ENCODE measurements at places on chromosomes 1 and 21.

DNA sequence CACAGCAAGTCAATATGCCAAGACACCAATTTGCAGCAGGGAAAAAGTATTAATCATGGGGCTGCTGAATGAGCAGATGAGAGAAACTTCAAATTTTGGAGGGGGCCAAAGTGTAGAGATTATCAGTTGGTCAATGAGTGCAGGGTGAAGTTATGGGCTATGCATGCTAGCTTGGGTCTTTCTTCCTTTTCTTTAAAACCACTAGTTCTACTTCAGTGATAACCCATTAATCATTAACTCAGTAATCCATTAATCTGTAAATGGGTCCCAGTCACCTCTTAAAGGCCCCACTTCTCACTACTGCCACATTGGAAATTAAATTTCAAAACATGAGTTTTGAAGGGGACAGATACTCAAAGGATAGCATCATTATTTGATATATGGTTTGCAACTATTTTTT lies 688.6 kb upstream of the ADGRL4 start:
- DNase-seq, result no peak

- DNase-seq, result no peak
Observed at GRCh38 chr1:21793104-21793503, 10.2 kb upstream of the USP48 start.

DNA sequence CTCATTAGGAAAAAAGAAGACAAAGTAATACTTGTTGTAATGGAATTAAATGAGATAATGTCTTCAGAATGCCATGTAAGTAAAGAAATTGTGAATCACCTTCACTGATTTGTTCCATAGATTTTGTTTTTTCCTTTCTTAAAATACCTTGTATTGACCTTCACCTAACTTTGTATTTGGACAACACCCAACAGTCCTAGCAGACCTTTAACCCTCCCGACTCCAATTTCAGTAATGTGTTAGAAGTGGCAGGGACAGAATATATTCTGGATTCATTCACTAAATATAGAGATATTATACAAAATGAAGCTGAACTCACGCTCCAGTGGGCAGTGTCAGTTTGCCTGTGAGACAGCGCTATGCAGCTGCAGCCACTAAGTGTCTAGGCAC lies 57.9 kb downstream of the UCK2 start:
- DNase-seq, result no peak

- DNase-seq, result no peak
Observed at GRCh38 chr1:116886291-116886878, 23.3 kb upstream of the PTGFRN start.

DNA sequence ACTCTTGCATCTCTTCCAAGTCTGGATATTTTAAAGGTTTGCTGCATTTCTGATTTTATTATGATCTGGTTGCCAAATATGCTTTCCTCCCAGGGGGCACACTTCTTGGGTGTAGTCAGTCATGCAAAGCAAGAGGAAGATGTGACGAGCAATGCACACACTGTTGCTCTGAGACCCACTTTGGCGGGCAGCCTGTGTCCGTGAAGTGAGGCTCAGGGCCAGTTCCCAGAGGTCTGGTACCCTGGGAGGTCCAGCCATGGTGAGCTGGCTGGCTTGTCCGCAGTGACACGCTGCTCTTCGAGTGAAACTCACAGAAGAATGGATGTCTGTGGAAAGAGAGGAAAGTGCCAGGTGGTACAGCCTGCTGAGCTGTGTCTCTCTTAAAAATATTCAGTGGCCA lies 52.8 kb upstream of the EDN2 start:
- no peak for DNase-seq

DNA sequence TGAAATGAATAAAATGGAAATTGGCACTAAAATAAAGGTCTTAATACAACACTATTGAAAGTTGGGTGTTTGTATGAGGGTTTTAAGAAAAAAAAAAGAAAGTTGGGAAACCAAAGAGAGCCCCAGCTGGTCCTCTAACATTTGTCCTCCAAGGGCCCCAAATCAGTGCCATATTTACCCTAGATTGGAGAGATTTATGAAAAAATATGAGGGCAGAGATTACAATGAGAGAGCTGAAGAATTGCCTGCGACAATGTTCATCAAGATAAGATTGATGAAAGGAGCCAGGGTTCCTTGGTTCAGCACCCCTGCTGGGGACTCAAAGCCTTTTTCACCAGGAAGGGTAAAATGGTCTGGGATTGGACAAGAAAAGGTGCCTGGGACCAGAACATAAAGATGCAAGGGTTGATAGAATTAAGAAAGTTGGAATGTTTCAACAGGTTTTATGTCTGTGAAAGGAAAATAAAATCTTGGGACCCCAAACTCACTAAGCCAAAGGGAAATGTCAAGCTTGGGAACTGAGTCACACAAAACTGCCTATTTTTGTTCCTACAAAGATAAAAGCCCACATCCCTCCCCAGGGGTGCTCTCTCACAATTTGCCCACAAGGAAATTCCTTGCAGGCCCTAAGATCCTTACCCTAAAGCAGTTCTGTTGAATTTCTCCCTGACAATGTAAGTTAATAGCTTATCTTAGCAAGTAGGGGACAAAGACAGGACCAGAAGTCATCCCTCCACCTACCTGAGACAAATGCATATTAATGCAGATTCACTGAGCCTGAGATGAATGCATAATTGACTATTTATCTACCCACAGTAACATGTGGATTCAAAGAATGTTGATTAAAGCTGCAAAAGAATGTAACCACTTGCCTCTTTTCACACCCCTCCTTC lies 26.8 kb downstream of the CBR1 start:
- DNase-seq, result no peak

DNA sequence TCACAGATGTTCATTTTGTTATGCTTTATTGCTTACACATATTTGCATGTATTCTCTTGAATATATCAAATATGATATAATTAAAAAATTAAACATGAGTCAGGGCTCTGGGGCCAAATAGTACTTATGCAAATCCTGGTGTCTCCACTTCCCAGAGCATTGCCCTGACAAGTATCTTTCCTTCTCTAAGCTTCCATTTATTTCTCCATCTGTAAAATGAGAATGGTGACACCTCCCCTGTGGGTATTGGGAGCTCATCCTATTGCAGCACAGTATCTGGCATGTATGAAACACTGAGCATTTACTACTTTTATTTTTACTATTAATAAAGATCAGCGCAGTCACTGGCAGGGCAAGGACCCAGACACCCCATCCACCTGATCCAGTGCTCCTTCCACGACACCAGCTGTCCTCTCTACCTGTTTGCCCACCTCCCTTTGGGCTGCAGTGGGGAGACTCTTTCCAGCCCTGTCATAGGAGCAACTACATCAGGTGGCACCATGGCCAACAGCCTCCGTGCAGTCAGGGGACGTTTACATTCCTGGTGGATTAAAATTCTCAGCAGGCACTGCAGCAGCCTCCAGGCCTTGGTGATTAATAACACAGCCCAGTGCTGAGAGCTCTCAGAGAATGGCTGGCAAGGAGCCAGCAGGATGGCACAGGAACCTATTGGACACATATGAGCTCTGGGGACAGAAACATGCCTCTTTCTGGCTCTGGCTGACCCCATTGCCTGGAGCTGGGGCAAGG lies 113.0 kb downstream of the DMRTB1 start:
- peak; percentile 46 for DNase-seq

- no peak for DNase-seq
Observed at GRCh38 chr1:15095496-15095875, 58.1 kb upstream of the TMEM51 start.

- no peak for DNase-seq
Observed at GRCh38 chr1:107213225-107213624, 72.4 kb downstream of the NTNG1 start.

GRCh38 chr1:181390410-181391077 lies 92.8 kb upstream of the CACNA1E start:
- no peak for DNase-seq

DNA sequence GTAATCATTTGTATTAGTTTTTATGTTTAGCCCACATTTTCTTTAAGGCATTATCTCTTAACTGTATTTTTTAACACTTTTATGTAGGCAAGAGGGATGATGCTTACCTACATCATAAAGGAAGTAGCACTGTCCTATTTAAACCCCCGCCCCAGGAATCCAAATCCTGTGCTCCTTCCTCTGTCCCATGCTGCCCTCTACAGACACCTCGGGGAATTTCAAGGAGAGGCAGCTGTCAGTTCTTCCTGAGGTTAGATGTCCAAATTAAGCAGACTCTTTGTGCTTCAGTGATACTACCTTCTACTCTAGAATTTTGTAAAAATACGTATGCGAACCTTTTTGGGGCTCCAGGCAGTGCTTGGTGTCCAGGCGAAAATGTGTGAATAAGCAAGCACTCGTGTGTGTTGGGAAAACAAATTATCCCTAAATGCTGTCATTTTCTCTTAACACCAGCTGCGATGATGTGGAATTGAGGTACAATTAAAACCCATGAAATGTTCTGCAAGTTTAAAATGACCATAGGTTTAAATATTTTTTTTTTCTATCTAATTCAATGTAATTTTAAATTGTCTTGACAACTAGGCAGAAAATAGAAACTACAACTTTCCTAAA lies 19.2 kb downstream of the CRCT1 start:
- DNase-seq, result peak; percentile 60

GRCh38 chr1:247008406-247008799 lies 546 bp upstream of the ZNF695 start:
- DNase-seq, result no peak

- DNase-seq, result no peak
Observed at GRCh38 chr1:57832612-57833011, 408.8 kb upstream of the DAB1 start.

DNA sequence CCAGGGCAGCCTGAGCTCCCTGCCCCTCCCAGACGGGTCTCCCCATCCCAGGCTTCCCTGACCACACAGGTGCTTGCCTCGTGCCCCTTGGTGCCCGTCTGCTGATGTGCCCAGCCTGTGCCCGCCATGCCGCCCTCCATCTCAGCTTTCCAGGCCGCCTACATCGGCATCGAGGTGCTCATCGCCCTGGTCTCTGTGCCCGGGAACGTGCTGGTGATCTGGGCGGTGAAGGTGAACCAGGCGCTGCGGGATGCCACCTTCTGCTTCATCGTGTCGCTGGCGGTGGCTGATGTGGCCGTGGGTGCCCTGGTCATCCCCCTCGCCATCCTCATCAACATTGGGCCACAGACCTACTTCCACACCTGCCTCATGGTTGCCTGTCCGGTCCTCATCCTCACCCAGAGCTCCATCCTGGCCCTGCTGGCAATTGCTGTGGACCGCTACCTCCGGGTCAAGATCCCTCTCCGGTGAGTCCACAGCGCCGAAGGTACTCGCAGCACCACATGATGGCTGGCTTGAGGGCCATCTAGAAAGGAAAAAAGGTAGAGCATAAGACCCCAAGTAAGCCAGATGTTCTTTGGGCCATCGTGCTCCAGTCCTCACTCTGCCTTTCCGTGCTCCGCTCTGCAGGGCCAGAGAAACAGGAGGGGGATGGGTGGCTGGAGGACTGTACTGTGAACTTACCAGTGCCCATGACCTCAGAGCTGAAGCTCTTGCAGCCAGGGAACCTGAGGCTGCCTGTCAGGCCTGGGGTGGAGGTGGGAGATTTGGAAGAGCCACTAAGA lies 1.4 kb downstream of the ADORA1 start:
- DNase-seq, result peak; percentile 36

GRCh38 chr1:232650418-232650817 lies 20.5 kb upstream of the SIPA1L2 start:
- no peak for DNase-seq

DNA sequence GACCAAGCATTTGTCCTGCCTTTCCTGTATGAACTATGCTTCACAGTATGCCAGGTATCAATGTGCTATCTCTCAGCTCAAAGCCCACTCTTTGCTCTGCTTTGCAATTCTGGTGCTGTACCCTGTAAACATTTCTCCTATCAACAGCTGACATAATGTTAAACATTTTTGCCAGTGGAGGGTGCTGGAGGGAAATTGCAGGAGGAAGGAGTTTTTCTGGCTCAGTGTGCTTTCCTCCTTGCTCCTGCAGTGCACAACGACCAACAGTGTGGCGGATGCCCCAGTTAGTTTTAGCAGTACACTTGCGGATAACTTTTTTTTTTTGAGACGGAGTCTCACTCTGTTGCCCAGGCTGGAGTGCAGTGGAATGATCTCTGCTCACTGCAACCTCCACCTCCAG lies 67.1 kb upstream of the PTGFRN start:
- DNase-seq, result no peak

DNA sequence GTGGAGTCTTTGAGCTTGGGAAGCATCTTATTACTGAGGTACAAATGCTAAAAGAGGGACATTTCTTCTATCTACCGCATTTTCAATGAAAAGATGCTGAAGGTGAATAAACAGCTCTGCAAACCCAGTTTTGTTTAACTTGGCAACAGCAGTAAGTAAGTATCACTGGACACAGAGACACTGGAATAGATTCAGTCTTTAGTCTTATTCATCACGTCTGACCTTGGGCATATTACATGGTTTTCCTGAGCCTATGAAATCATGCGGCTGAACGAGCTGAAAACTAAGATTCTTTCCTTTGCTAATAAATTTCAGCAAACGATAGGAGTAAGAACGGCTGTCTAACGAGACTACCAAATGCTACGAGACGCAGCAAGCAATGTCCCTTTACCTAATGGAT lies 207.4 kb downstream of the GABPA start:
- no peak for DNase-seq

GRCh38 chr1:167666416-167666815 lies 36.4 kb downstream of the RCSD1 start:
- no peak for DNase-seq

- DNase-seq, result no peak
Observed at GRCh38 chr1:50268049-50268448, 155.2 kb downstream of the DMRTA2 start.

GRCh38 chr1:237042526-237042891 lies 525 bp downstream of the RYR2 start:
- DNase-seq, result no peak

DNA sequence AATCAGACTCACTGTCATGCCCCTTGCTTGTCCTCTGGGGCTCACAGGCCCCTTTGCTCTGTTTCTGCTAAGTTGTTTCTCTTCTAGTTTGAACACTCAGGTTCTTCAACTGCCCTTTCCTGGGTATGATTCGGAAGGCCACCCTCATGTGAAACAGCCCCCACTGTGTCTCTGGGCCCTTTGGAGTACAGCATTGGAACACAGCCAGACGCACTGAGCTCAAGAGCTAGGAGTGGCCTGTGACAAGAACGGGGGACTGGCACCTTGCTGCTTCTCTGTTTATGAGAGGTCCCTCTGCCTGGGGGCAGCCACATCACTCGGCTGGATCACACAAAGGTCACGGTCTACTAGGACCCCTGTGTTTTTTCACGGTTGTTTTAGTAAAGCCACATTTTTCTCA lies 114.4 kb upstream of the ZC3H12A start:
- DNase-seq, result no peak

GRCh38 chr1:244497805-244498204 lies 36.7 kb downstream of the CATSPERE start:
- DNase-seq, result no peak

DNA sequence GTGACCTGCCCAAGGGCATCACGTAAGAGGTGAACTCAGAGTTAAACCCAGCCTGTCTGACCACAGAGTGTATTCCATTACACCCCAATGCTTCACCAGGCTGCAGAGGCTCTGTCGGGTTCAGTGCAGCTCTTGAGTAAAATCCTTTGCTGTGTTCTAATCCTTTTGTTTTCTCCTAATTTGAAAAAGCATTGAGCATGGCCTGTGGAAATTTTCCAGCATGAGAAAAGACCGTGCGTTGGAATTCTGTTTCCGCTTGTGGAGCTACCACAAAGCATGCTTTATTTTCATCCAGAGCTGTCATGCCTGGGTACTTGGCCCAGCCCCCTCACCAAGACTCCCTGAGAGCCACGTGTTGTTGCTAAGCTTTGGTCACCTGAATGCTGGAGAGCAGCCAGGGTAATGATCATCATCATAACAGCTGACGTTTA lies 317.6 kb downstream of the PRDM2 start:
- no peak for DNase-seq

Data from activated CD8-positive, alpha-beta memory T cell treated with anti-CD3 and anti-CD28 coated beads, Interleukin-2, amount 50 U/mL, for 48 hours (primary cell).